ENCODE measurements at places on chromosomes 5 and 9.

GRCh38 chr5:9499498-9499876 lies 46.4 kb downstream of the SEMA5A start:
- DNase-seq, result no peak

DNA sequence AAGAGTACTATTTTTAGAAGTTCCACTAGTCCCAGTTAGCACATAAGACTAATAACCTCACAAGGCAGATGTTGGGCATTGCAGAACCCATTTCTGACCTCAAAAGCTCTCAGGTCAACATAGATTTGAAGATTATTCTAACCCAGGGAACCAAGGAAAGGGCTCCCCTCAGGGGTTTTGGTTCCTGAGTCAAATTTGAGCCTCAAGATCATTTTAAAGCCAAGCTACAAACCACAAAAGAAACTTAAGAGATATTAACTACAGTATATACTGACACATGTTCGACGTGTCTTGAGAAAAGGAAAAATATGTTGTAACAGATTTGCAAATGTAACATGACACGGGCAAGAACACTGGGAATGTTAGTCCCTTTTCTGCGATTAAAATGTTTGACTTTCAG lies 88.6 kb downstream of the GNAQ start:
- DNase-seq, result no peak

GRCh38 chr5:179730852-179731251 lies 1.8 kb upstream of the MAML1 start:
- no peak for DNase-seq

DNA sequence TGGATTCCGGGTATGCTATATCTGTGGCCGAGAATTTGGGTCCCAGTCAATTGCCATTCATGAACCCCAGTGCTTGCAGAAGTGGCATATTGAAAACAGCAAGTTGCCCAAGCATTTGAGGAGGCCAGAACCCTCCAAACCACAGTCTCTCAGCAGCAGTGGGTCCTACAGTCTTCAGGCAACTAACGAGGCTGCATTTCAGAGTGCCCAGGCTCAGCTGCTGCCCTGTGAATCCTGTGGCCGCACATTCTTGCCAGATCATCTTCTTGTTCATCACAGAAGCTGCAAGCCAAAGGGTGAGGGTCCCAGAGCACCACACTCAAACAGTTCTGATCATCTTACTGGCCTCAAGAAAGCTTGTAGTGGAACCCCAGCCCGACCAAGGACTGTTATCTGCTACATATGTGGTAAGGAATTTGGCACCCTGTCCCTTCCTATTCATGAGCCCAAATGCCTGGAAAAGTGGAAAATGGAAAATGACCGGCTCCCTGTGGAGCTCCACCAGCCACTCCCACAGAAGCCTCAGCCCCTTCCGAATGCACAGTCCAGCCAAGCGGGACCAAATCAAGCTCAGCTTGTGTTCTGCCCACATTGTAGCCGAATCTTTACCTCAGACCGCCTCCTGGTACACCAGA lies 23.0 kb downstream of the ZNF474 start:
- no peak for DNase-seq

GRCh38 chr5:78638423-78638822 lies 10.1 kb downstream of the LHFPL2 start:
- no peak for DNase-seq

- DNase-seq, result no peak
Observed at GRCh38 chr5:132334812-132335211, 34.7 kb upstream of the SLC22A5 start.

DNA sequence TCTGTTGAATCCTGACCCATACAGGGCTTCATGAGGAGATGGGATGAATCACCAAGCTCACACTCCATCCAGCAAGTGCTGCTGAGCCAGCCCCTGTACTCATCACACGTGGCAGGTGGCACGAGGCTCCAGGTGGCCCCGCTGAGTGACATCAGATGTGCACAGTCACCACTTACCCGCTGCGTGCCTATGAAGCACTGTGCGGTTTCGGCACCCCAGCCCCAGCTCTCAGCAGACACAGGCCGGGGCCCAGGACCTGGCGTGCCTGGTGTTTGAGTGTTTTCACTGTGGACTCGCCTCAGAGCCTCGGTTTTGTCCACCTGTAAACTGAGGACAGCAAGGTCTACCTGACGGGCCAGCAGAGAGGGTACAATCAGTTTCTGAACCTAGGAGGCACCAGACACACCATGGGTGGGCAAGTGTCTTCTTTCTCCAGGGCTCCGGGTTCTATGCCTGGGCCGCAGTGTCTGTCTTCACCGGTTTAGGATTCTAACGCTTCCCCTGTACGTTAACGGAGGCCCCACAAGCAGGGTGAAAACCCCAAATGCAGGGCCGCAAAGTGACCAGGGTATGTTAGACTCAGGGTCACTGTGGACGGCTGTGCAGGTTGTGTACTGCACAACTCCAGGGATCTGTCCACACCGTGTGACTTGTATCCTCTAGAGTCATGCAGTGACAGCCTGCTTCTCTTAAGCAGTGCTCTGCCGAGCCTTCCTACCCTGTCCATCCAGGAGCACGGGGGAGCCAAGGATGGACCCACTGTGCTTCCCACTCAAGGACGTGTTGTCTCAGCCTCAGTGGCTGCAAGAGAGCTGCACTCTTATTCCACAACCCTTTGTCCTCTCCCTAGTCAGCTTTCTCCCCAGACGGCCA lies 44.3 kb upstream of the COL5A1 start:
- no peak for DNase-seq

DNA sequence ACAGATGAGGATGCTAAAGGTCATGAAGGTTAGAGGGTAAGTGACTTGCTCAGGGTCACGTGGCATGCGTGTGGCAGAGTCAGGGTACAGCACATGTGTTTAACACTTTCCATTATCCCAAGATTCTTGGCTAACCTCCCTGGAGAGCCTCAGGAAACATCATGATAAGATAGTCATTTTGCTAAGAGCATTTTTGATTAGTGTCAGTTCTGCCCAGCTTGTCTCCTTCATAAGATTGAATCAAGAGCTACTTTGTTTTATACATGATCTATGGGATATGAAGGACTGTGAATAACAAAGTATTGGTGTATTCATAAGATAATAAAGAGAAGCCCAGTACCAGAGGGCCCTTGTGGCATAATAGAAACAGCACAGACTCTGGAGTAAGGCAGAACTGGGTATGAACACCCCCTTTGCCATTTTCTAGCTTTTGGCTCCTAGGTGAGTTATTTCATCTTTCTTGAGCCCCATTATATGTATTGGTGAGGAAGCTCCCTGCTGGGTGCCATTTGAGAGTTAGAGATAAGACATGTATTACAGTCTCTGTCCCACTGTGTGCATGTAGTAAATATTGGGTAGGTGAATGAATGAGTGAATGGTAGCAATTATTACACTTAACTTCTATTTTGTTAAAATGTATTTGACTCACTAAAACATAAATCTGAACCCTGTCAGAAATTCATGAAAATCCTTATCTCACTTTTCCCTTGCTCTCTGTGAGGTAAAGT lies 16.1 kb downstream of the PTPDC1 start:
- DNase-seq, result no peak

- no peak for DNase-seq
Observed at GRCh38 chr5:132653716-132654115, 4.3 kb upstream of the IL13 start.

DNA sequence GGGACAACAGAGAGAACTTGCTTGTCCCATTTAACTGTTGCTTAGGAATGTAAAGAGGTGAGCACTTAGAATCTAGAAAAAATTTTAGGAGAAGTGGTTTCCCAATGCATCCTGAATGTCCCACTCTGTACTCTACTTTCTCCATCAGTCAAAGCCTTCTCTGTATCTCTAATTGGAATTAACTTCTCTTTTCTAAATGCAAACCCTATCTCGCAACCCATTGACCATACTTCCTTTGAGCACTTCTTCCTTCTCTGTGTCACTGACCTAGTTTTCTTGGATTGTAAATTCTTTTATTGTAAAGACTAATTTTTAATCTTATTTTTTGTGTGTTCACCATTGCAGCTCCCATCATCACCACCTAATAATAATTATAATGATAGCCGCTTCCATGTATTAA lies 33.3 kb downstream of the ADRB2 start:
- no peak for DNase-seq

- DNase-seq, result no peak
Observed at GRCh38 chr5:94375801-94376200, 242.6 kb downstream of the KIAA0825 start.

- no peak for DNase-seq
Observed at GRCh38 chr9:130921300-130921988, 17.6 kb downstream of the FIBCD1 start.

- no peak for DNase-seq
Observed at GRCh38 chr9:80078826-80079225, 507.1 kb downstream of the TLE4 start.

- DNase-seq, result no peak
Observed at GRCh38 chr9:124077915-124078572, 66.5 kb downstream of the LHX2 start.

- DNase-seq, result no peak
Observed at GRCh38 chr5:27266184-27266583, 227.8 kb upstream of the CDH9 start.

- DNase-seq, result no peak
Observed at GRCh38 chr5:72379936-72380335, 59.8 kb downstream of the PTCD2 start.

- DNase-seq, result no peak
Observed at GRCh38 chr5:68378204-68378820, 162.8 kb downstream of the PIK3R1 start.

- no peak for DNase-seq
Observed at GRCh38 chr5:72325566-72326305, 5.6 kb downstream of the PTCD2 start.

- no peak for DNase-seq
Observed at GRCh38 chr9:121660876-121661275, 9.4 kb downstream of the DAB2IP start.

DNA sequence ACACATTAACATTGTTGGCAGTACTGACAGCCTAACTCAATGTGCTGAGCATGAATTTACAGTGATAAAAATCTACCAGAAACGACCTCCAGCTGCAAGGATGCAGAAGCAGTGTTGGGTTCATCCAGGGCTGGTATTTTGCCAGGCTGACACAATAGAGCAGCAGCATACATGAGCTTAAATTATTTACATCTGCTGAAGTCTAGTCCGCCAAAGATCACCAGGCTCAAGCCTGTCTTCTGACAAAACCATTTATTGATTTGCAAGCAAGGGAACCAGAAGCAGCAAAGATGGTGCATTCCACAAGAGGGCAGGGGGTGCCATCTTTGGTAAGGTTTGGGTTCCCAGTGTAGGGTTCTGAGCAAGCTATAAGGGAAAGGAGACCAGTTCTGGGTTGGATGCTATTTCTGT lies 8.7 kb upstream of the C5orf34 start:
- no peak for DNase-seq

DNA sequence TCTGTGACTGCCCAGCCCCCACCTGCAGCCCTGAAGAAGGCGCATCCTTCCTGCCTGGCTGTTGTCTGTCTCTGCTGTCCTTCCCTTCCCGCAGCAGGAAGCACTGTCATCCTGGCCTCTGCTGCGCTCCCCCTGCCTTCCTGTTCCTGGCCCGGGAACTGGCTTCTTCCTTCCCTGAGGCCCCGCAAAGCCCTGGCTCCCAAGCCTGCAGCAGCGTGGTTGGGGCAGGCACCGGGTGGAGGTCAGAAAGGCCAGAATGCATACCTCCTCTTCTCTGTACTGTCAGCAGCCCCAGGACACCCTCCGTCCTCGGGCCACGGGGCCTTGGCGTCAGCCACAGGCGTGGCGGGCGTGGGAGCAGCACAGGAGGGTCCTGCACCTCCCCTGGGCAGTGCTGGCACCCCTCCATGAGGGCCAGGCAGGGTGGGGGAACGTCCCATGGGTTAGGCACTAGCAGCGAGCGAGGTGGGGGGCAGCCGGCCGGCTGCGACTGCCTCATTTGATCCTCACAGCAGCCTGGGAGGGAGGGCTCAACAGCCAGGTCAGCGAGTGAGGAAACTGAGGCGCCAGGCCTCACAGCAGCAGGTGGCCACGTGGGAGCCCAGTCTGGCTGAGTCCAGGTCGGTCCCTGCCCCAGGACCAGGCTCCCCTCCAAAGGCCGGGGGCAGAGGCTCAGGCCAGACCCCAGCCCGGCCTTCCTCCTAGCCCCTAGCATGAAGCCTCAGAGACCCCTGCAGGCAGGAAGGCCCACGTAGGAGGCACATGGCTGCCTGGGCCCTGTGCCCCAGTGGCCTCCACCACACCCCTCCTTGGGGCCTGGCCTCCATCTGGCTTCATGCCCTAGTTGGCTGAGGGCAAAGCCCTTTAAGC lies 9.4 kb downstream of the FLT4 start:
- no peak for DNase-seq

- no peak for DNase-seq
Observed at GRCh38 chr9:36623280-36623679, 50.6 kb downstream of the MELK start.

DNA sequence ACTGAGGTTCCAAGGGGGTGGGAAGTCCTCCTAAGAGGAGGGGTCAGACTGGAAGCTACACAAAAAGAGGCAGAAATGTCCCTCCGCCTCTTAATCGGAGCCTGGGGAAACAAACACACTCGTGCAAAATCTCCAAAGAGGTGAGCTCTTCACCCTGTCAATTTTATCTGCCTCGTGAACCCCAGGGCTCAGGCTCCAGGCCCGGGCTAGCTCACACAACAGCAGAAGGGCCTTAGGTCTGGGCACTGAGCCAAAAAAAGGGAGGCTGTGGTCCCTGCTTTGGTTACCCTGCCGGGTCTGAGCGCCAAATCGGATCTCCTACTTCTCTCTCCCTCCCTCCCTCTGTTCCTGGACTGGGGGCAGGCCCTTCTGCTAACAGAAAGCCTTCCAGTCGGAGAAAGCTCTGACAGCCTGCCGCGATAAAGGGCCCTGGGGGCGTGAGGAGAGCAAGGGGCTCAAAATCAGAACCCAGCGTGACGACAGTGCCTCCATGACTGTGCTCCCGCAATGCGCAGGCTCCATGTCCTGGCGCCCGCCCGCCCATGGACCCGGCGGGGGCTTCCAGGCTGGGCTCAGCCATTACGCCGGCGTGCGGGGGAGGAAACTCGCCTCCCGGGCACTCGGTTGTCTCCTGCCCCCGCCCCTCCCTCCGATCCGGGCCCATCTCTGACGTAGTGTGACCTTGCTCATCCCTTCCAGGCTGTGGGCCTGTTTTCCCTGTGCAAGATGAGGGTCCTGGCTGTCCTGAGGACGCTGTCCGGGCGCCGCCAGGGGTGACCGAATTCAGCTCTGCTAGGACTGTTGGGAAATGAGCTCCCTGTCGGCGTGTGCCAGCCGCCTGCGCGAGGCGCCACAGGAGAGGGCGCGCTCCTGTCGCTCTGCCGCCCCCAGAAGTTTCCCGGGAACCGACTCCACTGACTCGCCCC lies 865 bp upstream of the SLC22A4 start:
- peak; percentile 74 for DNase-seq

GRCh38 chr9:99977033-99977792 lies 70.8 kb downstream of the STX17 start:
- no peak for DNase-seq
